ENCODE measurements at places on chromosomes 3 and 15.

DNA sequence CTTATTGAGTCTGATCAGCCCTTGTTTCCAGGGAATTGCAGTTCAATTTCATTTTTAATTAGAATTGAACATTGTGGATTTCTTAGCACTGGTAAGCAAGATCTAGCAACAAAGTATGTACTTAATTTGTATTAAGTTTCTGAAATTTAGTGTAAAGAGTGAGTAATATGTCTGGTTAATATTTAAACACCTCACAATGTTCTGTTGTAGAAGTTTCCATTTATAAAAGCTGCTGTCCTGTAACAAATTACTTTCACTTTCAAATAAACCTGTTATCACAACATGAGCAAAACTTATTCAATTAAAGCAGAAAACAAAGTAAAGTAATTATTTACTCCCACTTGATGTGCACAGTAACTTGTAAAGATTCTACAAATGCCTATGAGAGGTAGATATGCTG lies 448.5 kb downstream of the NAALADL2 start:
- no peak for DNase-seq

- no peak for DNase-seq
Measured at GRCh38 chr15:64931381-64931780, 19.7 kb downstream of the ANKDD1A start.

- DNase-seq, result no peak
Measured at GRCh38 chr3:45178183-45179023, 32.2 kb upstream of the CDCP1 start.

- DNase-seq, result no peak
Measured at GRCh38 chr3:26652164-26652563, 29.6 kb downstream of the LRRC3B start.

Measured in left renal cortex interstitium (tissue), 4 donors.